GM10248 (cell line): ENCODE measurements at places on chromosomes 13 and 19.

DNA sequence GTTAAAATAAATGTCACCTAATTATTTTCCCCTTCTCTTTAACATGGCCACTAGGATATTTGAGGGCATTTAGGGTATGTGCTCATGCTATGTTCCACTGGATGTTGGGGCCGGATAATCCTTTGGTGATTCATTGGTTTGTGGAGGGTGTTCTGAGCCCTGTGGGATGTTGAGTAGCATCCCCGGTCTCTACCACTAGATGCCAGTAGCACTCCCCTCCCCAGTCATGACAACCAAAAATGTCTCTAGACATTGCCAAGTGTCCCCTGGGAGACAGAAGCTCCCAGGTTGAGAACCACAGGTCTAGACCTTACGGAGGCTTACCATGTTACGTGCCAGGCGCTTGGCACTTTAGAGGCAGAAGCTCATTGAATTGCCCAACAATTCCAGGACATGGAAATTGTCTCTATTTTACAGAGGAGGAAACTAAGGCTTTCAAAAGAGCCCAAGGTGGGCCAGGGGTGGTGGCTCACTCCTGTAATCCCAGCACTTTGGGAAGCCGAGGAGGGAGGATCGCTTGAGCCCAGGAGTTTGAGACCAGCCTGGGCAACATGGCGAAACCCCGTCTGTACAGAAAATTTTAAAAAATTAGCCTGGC, 14.1 kb downstream of the SHANK1 start:
- peak; percentile 76 for DNase-seq

DNA sequence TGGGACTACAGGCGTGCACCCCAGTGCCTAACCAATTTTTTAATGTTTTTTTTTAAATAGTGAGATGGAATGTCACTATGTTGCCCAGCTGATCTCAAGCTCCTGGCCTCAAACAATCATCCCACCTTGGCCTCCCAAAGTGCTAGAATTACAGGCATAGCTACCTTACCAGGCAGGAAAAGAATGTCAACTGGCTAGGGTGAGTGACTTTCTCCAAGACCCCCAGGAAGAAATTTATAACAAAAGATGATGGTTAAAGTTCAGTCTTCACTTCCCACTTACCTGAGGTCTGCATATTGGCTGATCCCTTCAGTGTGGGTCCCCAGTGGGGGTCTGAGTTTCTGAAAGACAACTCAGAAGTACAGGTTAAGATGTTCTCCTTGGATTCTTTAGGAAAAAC, 893.0 kb downstream of the UQCRFS1 start:
- DNase-seq: no peak

- peak; percentile 20 for DNase-seq
These were observed 262 bp downstream of the COX7A1 start for GRCh38 chr19:36152019-36152351.

DNA sequence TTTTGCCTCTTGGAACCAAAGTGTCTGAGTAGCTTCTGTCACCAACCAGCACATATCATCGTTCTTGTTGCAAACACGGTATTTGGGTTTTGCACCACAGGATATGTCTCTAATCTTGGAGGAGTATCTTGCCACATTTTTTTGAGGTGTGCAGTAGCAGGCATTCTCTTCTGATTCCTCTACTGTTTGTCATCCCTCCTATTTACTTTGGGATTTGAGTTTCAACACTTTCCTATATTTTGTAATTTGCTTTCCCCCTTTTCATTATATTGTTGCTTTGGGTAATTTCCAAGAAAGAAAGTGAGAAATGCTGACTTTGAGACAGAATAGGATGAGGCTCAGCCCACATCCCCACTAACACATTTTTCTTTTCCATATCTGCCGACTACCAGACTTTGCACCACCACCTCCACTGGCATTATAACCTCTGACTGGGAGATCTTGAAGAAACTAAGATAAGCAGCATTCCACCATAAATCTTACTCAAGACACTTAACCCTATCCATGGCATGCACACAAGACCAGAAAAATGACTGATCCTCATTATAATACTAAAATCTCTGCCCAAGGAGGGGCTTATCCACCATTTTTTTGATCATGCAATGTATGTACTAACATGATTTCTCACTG, 12.0 kb upstream of the DZIP1 start:
- DNase-seq: no peak

DNA sequence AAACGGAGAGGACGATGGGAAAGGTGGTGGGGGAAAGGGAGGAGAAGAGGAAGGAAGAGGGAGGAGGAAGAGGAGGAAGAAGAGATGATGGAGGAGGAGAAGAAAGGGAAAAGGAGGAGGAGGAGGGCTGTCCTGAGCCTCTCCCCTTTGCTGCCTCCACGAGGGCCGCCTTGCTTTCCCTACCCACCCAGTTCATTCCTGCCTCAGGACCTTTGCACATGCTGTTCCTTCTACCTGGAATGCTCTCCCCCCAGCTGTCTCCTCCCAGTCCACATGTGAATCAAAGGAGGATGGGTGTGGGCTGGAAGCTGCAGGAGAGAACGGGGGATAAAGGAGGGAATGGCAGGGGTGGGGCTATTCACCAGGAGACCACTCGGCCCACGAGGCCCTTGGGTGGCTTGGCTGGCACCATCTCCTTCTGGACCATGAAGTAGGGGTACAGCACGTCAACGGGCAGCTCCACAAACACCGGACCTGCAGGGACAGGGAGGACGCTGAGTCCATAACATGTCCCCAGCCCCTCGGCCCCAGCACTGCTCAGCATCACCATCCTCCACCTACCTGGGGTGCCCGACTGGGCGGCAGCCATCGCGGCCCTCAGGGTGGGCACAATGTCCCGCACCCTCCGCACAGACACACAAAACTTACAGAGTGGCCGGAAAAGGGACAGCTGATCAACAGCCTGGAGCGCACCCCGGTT, 15.3 kb downstream of the SYDE1 start:
- no peak for DNase-seq

DNA sequence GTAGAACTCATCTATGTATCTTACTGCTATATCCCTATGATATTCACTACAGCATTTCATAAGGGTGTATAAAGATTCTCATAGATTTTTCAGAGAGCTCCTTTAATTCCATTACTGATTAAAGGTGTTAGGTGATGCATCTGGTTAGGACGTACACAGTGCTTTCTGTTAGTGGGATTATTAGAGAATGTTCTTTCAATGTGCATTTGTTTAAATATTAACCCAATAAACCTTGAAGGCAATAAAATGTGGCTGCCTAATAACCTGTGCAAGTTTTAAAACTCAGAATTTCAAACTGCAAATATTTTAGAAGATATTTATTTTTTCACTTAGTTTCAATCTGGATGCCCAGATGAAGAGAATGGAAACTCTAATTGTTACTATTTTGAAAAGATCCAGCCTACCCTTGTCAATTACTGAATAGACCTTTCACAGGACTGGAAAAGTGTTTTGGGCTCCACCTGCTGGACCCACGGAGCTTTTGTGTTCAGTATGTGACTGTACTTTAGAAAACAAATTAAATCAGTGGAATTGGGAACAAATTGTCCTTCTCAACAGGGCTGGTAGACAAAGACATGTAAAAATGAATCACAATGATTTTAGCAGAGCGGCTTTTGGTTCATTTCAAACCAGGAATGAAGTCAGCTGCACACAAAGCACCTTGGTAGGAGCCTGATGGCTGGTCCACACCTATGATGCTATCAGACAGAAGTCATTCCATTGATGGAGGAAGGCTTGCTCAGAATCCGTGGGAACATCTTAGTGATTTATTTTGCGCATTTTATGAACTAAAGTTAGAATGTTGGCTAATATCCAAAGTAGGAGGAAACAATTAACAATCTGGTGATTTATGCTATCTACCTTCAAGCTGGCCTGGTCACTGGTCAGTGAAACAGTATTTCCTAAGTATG, 89.4 kb upstream of the RAP2A start:
- peak; percentile 32 for DNase-seq
